MV-4-11 (cell line): ENCODE measurements at places on chromosomes 1 and 21.

DNA sequence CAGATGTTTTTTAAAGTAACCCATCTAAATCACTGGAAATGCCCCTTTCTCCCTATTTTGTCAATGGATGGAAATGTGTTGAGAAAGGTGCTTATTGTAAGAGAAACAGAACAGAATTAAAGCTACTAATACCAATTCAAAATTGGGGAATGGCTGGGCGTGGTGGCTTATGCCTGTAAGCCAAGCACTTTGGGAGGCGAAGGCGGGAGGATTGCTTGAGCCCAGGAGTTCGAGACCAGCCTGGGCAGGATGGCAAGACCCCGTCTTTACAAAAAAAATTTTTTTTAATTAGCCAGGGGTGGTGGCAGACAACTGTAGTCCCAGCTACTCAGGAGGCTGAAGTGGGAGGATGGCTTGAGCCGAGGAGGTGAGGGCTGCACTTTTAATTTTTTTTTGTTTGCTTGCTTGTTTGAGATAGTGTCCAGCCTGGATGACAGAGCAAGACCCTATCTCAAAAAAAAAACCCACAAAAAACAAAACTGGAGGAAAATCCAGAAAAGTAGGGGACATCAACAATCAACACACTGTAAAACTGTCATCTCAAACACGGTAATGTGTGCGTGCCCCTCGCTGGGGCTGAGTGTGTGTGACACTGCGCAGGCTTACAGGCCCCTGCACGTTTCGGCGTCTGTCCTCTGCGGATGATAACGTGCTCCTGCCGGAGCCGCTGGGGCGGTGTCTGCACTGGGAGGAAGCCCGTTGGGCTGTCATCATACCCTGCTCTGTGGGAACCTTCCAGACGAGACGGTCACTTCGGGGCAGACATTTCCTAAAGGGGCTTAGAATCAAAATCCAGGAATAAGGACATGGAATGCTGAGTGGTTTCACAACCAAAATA, 11.6 kb upstream of the POFUT2 start:
- no peak for DNase-seq

DNA sequence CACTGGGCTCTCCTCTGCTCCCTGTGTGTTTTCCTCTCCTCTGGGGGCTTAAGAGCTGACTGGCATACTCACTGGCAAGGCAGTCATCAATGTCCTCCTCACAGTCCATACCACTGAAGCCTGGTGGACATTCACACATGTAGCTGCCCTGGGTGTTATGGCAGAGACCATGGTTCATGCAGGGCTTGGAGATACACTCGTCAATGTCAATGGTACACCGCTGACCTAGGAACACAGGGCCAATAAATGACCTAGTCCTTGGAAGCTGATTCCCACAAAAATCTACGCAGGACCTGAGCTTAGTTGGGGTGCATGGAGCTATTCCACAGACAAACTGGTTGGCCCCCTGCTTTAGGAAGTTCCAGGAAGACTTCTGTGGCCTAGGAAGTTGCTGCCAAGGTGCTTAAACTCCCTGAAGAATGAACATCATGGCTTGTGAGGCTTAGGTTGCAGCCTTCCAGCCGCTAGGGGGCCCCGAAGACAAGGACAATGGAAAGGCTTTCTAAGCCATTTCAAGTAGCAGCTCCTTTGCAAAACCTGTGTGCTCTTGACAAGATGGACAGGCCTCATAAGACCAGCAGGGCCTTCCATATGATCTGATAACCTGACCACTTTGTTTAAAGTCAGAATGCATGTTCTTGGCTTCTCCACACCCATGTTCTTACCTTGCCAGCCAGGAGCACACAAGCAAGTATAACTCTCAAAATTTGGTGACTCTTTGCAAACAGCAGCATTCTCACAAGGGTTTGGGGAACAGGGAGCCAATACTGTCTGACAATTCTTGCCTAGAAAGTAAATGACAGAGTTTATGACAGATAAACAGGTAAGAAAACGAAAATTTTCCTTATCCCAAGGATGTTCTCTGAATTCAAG, 52.3 kb upstream of the ADAM30 start:
- DNase-seq, result peak; percentile 70

GRCh38 chr21:43872531-43873197, 7.6 kb downstream of the AGPAT3 start:
- no peak for DNase-seq

DNA sequence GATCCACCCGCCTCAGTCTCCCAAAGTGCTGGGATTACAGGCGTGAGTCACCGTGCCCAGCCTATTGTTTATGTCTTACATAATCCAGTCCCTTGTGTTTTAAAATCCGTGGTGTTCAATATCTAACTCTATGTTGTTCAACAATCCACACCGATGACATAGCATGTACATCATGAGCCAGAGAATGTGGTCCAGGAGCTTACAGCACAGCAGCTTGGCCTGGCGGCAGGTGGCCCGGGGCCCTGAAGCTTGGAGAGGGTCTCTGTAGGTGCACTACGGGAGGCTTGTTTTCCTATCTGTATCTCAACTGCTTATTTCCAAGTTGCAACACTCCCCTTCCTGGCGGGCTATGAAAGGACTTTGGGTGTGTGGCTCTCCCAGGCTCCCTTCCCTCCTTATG, 138.4 kb downstream of the ADSS2 start:
- DNase-seq, result no peak

DNA sequence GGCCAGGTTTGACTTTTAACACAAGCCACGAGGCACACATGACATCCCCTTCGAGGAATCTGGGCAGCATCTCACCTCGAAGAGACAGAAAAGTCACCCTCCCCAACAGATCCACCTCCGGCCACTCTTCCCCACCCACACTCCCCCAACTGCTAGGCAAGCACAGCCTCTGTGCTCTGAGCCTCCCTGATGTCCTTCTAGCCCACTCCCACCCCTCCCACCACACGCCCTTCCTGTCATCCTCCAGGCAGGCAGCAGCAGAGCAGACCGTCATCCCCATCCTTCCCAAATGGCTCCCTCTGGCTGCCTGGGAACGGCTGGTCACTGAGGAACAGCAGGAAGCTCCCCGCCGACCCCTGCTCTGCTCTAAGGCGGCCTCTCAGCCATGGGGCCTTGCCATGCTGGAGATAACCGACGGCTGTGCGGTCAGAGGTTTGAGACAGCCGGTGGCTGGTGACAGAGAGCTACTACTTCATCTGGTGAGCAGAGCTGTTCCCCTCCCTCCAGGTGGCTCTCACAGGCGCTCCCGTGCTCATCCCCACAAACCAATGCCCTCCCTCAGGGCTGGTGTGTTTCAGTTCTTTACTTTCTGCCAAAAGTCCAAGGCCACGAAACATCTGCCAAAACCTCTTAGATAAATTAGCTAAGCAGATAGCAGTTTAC, 25.6 kb downstream of the NPHP4 start:
- DNase-seq, result no peak
